ENCODE measurements at places on chromosomes 1 and 21. TPM values are rescaled to one million over a fixed set of nuclear protein-coding genes. Genes with fewer than 3 reads are reported as not detected.

DNA sequence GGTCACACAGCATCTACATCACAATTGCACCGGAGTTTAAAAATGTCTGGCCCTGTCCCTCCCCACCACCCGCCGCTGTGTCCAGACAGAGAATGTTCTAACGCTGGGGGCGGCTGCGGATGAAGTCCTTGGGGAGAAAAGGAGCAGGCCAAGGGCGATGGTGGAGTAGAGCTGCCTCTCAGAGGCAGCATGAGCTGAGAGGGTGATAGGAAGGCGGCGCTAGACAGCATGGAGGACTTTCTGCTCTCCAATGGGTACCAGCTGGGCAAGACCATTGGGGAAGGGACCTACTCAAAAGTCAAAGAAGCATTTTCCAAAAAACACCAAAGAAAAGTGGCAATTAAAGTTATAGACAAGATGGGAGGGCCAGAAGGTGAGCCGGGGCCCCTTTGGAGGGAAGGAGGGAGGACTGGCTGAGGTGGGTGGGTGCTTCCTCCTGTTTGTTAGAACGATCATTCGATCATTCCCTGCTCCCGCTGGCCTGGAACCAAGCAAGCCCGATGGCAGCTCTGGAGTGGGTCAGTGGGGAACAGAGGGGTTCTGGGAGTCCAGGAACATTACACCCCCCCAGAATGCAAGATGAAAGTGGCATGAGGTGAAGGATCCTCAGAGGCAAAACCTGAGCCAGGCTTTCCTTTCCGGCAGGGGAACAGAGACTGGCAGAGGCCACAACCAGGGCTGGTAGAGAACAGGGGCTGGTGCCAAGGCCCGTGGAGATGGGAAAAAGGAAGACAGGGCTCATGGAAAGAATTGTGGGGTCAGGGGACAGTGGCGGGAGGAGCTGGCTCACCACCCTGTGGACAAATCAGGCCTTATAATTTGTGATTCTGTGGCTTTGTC is at the start of the genes FAM229A and TSSK3:
FAM229A (minus strand) TSS at position 12 of the 840 bp plus-strand sequence. CDS start 394 bp downstream, outside the sequence.
TSSK3 (plus strand) TSS at position 66 of the 840 bp plus-strand sequence; CDS start at position 229, 163 bp downstream.
- DNase-seq, result no peak
- H3K27me3 ChIP-seq, result no peaks in the 10 kb centered on the region
- peaks cover 34% of the 10 kb centered on the region for H3K36me3 ChIP-seq
- no peak within 1 kb of the TSS for H3K27ac ChIP-seq

Gene ARHGEF11
- 22.7 TPM for total RNA-seq

- DNase-seq, result no peak
- H3K4me3 ChIP-seq, result no peak overlapping the region
- no peaks in the 10 kb centered on the region for H3K27me3 ChIP-seq
These were observed 153.8 kb upstream of the FGGY start for GRCh38 chr1:59143133-59143487.

Gene TMEM240
- total RNA-seq, result 1.8 TPM

Gene EFNA4
- 6.0 TPM for total RNA-seq

GRCh38 chr1:83033682-83034081 is 965.2 kb downstream of the TTLL7 start:
- H3K27ac ChIP-seq, result no peak overlapping the region
- no peak overlapping the region for H3K4me3 ChIP-seq
- H3K36me3 ChIP-seq, result no peaks in the 10 kb centered on the region
- no peaks in the 10 kb centered on the region for H3K27me3 ChIP-seq
- no peak for DNase-seq

Gene PRDM16
- not detected for total RNA-seq

GRCh38 chr1:201495551-201496295 is 11.2 kb downstream of the CSRP1 start:
- H3K36me3 ChIP-seq, result peaks cover 27% of the 10 kb centered on the region
- H3K4me1 ChIP-seq, result no peaks in the 10 kb centered on the region
- no peak overlapping the region for H3K4me3 ChIP-seq
- DNase-seq, result no peak
- H3K27ac ChIP-seq, result no peak overlapping the region

- H3K27ac ChIP-seq, result no peak overlapping the region
- no peaks in the 10 kb centered on the region for H3K4me1 ChIP-seq
- H3K36me3 ChIP-seq, result no peaks in the 10 kb centered on the region
- H3K27me3 ChIP-seq, result peaks cover 3% of the 10 kb centered on the region
These were observed 173.2 kb downstream of the ROR1 start for GRCh38 chr1:63946866-63947491.

DNA sequence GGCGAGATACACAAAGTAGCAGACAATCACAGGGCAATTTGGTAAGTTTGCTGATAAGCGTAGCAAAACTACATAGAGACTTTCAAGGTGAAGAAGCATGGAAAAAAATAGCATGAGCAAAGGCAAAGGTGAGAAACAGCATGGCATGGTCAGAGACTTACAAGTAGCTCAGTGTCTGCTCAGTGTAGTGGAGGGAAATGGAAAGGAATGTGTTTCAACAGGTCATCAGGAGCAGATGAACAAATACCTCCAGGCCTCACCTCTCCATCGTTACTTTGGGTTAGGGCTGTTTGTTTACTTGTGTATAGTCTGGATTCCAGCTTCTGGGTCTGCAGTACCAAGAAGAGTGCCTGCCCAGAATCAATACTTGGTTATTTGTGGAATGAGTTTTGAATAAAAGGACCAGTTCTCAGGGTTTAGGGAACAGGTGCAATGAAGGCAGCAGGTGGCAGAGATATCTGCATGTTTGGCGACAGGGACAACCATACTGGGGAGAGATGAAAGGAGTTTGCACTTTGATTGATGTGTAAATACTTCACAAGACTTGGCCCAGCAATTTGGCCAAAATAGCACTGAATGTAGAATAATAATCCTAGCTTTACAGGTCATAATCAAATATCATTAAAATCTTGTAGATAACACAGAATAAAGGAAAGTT is 97.0 kb upstream of the FGGY start:
- H3K4me1 ChIP-seq, result no peaks in the 10 kb centered on the region
- DNase-seq, result no peak
- no peak overlapping the region for H3K4me3 ChIP-seq
- no peak overlapping the region for H3K27ac ChIP-seq
- no peaks in the 10 kb centered on the region for H3K36me3 ChIP-seq

DNA sequence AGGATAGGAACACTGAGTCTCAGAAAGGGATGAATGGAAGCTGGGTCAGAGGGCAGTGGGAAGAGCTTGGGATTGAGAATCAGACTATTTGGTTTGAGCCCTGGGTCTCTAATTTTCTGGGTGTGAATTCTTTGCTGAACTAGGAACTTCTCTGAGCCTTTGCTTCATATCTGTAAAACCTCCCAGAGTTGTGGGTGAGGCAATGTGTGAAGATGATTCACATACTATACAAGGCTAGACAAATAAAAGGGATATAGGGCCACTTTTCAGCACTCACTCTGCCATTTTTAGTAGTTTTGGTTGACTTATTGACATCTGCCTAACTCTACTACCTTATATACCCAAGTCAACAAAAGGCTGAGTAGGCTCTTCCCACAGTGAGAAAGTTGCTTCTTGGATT is 77.7 kb upstream of the JUN start:
- H3K27me3 ChIP-seq, result no peaks in the 10 kb centered on the region
- H3K4me1 ChIP-seq, result peaks cover 21% of the 10 kb centered on the region
- DNase-seq, result no peak
- no peak overlapping the region for H3K4me3 ChIP-seq

DNA sequence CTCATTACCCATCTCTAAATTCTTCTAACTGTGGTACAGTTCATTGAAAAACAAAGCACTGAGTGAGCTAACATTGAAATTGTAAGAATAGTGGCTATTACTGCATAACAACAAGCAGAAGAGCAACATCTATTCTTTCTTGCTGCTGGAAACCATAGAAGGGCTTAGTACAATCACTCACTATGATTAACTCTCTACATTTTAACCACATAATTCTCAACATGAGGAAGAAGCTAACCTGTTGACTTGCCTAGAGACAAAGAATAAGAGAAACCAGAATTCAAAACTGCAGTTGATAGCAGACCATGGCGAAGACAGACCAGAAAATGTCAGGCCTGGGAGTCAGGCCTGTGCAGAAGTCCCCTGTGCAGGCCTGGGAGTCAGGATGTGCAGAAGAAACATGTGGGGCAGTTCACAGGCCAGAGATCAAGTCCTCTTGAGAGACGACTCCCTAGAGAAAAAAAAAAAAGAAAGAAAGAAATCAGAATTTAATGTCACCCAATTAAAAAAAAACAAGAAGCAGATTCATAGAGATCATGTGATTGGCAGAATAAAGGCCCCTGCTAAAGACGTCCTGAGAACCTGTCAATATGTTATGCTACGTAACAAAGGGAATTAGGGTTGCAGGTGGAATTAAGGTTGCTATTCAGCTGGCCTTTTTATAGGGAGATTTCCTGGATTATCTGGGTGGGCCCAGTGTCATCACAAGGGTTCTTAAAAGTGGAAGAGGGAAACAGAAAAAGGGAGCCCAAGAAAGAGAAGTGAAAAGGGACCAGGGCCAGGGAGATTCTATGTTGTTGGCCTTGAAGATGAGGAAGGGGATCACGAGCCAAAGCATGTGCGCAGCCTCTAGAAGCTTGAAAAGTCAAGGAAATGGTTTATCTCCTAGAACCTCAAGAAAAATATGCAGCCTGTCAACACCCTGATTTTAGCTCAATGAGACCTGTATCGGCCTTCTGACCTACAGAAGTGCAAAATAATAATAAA is 94.9 kb downstream of the MRPL39 start:
- no peak for DNase-seq
- no peaks in the 10 kb centered on the region for H3K36me3 ChIP-seq
- H3K4me3 ChIP-seq, result no peak overlapping the region
- no peaks in the 10 kb centered on the region for H3K27me3 ChIP-seq
- no peak overlapping the region for H3K27ac ChIP-seq

- DNase-seq, result no peak
- no peak overlapping the region for H3K4me3 ChIP-seq
- H3K27me3 ChIP-seq, result no peaks in the 10 kb centered on the region
- H3K4me1 ChIP-seq, result no peaks in the 10 kb centered on the region
These were observed 344.8 kb upstream of the KAZN start for GRCh38 chr1:14253676-14254075.

DNA sequence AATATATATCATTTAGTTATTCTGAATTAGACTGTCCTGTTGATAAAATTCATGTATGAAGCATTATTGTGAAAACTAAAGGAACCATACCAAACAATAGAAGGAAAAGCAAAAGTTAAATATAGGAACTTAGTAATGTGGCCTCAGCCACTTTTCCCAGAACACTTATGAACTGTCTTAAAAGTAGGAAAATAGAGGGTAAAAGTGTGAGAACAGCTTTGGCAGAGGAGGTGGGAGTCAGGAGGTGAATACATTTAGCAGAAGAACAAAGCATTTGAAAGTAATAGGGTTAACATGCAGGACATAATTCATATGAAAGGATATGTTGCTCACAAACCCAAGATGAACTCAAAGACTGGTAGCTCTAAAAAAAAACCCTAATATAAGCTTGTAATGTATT is 121.9 kb downstream of the KCNT2 start:
- DNase-seq, result no peak
- no peaks in the 10 kb centered on the region for H3K27me3 ChIP-seq
- H3K4me3 ChIP-seq, result no peak overlapping the region
- H3K4me1 ChIP-seq, result no peaks in the 10 kb centered on the region
- H3K27ac ChIP-seq, result no peak overlapping the region
- no peaks in the 10 kb centered on the region for H3K36me3 ChIP-seq

DNA sequence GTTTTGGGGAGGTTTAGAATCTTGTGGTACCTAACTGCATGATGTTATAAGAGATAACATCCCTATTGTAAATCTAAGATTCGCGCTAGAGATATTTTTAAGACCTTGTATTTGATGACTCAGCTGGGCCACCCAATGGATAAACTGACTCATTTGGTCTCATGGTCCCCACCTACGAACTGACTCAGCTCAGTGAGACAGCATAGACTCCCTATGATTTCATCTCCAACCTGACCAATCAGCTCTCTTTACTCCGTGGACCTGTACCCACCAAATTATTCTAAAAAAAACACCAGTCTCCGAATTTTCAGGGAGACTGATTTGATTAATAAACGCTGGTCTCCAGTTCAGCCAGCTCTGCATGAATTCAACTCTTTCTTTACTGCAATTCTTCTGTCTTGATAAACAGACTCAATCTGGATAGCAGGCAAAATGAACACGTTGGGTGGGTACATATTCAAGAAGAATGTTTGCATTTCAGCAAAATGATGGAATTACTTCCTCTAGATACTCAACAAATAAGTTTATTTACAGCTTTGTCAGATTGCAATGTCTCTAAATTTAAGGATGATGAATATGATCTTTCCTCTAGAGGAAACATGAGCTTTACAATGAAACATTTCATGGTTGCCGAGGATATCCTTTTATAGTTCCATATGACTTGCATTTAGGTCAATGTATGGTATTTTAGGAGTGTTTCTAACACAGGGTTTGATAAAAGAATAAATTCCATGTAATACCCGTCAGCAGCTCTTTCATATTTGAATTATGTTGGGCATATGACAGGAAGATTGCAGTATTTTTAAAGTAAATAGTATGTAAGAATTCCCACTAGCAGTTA is 516.6 kb upstream of the RGS18 start:
- DNase-seq, result no peak
- no peak overlapping the region for H3K27ac ChIP-seq
- no peaks in the 10 kb centered on the region for H3K4me1 ChIP-seq
- H3K27me3 ChIP-seq, result no peaks in the 10 kb centered on the region
- no peaks in the 10 kb centered on the region for H3K36me3 ChIP-seq
- no peak overlapping the region for H3K4me3 ChIP-seq

Gene AMY1C
- total RNA-seq, result not detected

Gene MFSD2A
- 0.42 TPM for total RNA-seq

Gene HOOK1
- 16.7 TPM for total RNA-seq

Gene ANKRD34A
- 2.1 TPM for total RNA-seq

- no peak for DNase-seq
- H3K4me3 ChIP-seq, result no peak overlapping the region
- no peaks in the 10 kb centered on the region for H3K27me3 ChIP-seq
- H3K36me3 ChIP-seq, result no peaks in the 10 kb centered on the region
These were observed 215.9 kb downstream of the NEGR1 start for GRCh38 chr1:72066431-72066830.

DNA sequence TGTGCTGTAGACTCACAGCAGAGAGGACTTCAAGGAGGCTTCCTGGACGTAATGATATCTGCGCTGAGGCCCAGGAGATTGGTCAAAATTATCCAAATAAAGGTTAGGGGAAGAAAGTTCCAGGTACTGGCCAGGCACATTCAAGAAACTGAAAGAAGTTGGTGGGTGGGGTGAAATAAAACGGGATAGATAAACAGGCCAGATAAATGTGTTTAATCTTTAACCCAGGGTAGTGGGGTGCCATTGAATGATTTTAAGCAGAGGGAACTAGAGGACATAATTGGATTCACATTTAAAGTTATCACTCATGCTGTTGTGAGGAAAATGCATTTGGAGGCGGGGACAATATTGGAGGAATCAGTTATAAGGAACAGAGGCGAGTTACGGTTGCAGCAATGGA is 134.7 kb downstream of the NR5A2 start:
- H3K27me3 ChIP-seq, result no peaks in the 10 kb centered on the region
- H3K36me3 ChIP-seq, result no peaks in the 10 kb centered on the region
- no peaks in the 10 kb centered on the region for H3K4me1 ChIP-seq
- H3K27ac ChIP-seq, result no peak overlapping the region

Gene SFT2D2
- 61.7 TPM for total RNA-seq

Gene IER5
- total RNA-seq, result 28.0 TPM

DNA sequence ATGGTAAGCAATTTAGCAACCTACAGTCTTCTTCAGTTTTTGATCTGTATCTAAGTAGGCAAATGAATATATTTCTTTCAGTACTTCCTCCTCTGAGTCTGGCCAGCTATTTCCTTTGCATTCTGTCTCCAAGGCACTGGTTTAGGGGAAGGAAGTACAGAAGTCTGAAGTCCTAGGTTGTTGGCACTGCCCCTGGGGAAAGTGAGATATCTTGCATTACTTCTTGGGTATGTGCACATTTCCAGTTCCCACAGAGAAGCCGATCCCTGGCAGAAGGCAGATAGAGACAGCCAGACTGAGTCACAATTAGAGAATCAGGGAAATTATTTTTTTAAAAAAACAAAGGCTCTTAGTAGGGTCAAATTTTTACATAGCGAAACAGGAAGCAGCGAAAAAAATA is 98.8 kb downstream of the RASAL2 start:
- H3K27ac ChIP-seq, result no peak overlapping the region
- DNase-seq, result no peak
- H3K36me3 ChIP-seq, result no peaks in the 10 kb centered on the region
- no peaks in the 10 kb centered on the region for H3K27me3 ChIP-seq

Data from CD4-positive, alpha-beta memory T cell (primary cell).